ENCODE measurements at places on chromosomes 3 and 15.
A peak's percentile ranks its signal among the peaks of the same experiment; 100 is the strongest.

DNA sequence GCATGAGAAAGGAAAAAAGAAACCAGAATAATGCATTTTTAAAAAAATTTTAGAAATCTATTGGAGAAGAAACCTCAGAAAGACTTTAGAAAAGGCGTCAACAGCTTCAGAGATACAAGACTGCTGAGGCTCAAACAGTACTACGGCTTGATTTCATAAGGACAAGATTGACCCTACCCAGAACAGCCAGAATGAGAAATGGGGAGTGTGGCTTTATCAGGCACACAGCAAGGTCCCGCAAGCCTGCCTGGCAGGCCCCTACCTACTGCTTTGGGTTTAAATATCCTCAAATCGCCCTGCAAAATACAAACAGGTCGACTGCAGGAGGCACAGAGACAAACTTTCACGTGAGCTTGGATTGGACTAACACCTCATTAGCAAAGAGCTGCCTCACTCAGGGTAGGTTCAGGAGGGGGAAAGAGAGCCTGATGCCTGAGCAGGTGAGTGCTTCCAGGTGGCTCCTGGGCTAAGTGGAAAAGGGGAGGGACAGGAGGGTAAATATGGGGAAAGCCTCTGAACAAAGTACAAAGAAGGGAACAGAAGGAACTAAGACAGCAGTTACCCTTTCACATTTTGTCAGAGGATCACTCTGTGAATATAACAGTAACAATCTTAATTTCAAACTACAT is 87.5 kb downstream of the RORA start:
- no peak for DNase-seq

- no peak for DNase-seq
These were observed 2.9 kb downstream of the PLXND1 start for GRCh38 chr3:129603561-129603942.

DNA sequence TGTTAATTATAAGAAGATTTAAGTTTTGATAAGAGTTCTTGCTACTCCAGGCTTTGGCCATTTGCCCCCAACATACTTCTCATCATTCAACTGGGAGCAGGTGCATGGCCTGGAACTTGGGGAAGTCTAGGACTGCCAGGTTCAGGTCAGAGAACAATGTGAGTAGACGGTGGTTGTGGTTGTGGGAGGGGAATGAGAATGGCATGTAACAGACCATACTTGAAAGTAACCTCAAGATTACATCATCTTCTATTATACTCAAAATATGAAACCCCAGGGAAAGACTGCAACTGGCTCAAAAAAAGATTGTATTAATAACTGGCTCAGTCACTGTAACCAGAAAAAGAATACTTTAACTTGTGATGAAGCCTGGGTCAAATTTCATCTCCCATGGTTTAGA is 364.9 kb upstream of the DPPA4 start:
- no peak for DNase-seq

DNA sequence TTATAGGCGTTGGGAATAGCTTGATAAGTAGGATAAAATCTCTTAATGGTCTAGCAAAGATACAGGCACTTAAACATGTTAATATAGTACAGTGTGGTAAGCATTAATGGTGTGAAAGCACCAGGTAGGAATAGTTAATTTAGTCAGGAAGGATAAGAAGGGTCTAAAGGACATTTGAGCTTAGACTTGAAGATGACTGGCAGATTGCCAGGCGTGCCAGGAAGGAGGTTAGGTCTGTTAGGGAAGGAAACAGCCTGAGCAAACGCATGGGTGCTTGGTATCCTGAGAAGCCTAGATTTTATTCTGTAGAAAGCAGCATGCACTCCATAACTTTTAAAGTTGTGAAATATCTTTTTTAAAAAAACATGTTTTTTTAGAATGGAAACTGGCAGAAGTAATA is 17.7 kb downstream of the SEC62 start:
- DNase-seq, result no peak

DNA sequence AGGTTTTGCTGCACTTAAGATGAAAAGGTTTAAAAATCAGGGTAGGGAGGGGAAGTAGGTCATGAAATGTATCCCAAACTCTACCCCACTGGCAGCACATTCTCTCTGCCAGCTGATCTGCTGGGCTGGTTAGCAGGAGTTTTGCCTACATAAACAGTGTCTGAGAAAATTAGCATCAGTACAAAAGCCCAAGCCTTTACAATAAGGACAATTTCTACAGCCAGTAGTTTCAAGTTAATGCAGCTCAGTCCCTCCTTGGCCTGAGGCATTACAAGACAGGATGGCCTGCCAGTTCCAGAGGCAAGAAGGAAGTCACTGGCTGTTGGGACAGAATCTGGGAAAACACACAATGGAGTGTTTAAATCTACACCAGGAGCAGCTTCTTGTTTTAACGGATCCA is 32.8 kb downstream of the NCEH1 start:
- no peak for DNase-seq

GRCh38 chr3:14344351-14344750 is 58.1 kb upstream of the SLC6A6 start:
- DNase-seq, result no peak

DNA sequence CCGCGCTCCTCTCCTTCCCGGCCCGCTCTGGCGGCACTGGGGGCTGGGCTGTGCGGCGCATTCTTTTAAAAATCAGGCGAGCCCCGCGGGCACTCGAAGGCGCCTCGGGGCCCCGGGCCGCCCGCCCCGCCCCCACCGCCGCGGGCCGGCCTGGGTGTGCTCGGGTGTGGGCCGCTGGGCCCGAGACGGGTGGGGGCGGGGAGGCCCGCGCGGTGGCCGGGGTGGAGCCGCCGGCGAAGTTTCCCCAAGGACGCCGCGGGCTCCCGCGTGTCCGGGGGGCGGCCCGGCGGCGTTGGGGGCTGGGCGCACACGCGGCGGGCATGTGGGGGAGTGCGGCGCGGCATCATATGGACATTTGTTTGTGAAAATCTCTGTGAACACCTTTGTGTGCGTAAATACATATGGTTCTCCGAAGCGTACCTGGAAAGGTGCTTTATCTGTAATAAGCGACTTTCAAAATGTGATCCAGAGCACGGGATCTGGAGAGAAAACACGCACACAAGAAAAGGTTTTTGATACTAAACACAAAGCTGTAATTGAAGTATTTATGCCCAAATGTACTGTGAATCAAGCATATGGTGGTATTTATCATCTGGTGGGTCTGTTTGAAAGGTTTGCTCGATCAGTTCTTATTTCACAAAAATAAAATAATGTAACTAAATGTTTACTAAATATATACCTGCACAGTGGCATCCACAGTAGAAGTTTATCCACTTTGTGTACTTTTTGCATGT is 612 bp upstream of the TBL1XR1 start:
- no peak for DNase-seq

GRCh38 chr15:56775641-56776040 is 42.3 kb upstream of the ZNF280D start:
- DNase-seq, result no peak

DNA sequence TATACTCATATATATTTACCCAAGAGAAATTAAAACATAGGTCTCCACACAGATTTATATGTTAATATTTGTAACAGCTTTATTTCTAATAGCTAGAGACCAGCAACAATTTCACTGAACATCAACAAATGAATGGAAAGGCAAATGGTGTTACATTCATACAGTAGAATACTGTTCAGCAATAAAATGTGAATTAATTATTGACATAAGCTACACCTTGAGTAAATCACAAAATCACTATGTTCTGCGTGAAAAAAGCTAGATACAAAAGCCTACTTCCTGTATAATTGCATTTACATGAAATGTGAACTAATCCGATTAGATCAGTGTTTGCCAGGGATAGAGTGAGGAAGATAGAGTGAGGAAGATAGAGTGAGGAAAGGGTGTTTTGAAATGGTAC is 945.7 kb downstream of the SQOR start:
- DNase-seq, result no peak

DNA sequence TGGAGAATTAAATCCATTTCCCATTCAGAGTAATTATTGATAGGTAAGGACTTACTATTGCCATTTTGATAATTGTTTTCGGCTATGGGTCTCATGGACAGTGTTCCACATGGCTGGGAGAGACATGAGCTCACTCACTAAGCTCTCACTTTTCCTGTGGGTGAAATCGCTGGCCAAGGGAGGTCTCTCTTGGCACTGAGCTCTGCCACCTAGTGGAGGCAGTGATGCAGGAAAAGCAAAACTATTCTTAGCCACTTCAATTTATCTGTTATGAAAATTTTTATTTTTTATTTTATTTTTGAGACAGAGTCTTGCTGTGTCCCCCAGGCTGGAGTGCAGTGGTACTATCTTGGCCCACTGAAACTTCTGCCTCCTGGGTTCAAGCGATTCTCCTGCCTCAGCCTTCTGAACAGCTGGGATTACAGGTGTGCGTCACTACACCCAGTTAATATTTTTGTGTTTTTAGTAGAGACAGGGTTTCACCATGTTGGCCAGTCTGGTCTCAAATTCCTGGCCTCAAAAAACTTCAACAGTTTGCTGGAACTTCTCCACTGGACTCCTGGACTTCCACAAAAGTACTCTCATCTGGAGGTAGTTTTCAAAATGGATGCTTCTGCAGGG is 4.7 kb upstream of the RNF13 start:
- peak; percentile 37 for DNase-seq

DNA sequence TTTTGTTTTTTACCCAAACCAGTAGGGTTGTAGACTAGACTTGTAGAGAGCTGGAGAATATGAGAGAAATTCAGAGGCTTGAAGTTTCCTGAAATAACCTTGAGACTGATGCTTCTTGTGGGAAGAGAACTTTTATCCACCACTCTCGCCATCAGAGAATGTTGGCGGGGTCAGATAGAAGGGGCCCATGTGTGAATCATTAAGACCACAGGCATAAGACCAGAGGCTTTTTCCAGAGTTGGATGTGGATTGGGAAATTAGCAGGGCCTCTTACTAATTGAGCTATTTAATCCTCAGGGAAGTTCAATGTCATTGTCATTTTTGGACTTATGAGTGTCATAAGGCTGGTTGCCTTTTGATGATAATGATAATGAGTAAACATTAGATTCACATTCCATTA is 246.9 kb upstream of the THRB start:
- no peak for DNase-seq

GRCh38 chr3:112481302-112481721 is 18.0 kb downstream of the BTLA start:
- no peak for DNase-seq

DNA sequence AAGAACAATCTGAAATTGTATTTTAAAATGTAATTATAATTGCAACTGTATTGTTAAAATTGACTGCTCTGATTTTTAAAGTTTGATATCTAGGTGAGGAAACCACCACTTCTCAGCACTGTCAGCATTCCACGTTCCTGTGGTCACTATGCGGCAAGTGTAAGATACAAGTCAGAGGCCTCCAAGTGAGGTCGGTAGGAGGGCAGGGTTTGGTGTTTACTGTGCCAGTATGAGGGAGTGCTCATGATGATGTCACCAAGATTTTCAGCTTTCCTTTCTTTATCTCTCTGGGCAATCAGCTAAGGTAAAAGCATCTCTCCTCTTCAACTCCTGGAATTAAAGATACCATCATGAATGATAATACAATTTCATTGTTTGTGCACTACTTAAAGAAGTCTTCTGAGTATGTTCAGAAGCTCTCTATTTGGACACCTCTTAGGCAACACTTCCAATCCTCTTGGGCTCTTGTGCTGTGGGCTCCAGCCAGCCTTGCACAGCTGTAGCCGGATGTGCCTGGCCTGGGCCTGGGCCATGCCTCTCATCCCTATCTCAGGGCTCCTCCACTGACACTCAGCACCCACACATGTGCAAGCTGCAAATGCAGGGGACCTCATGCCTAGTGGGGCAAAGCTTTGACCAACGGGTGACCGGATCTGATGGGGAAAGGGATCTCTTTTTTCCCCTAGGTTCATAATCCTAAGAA is 42.9 kb downstream of the CCR3 start:
- DNase-seq, result no peak

DNA sequence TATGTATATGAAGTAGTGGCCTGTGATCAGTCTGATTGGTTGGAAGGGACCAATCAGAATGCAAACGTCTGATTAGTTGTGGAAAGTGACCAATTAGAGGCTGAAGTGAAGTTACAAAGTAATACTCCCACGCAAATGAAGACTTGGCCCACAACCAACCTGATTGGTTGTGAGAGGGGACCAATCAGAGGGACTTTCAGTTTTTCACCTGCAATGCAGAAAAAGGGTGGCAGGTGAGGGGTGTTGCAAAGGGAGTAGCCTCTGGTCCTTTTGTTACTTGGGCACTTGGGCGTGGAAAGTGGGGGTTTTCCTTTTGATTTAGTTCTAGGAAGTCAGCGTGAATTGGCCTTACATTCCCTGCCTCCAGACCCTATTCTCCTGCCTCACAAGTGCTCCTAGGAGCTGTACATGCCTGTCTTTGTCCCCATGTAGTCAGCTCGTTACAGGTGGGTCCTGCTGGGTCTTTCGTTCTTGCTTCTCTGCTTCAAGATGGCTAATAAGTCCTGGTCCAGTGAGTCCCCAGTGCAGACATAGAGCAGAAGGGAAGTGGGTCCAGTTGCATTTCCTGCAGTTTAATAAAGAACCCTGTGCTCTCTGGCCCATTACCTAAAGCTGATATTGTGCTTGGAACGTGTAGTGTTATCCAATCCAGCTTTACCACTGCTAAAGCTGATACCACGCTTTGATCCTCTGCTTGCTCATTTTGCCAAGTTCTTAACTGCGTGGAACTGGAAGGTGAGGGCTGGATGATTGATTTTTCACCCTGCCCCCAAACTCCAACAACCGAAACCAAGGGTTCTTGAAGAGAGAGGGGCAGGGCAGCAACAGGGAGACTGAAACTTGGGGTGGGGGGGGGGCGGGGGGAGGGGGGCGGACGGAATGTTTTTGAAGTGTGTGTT is 46.0 kb upstream of the CD47 start:
- DNase-seq, result no peak

- DNase-seq, result no peak
These were observed 37.1 kb downstream of the FAM240A start for GRCh38 chr3:46649436-46649835.

DNA sequence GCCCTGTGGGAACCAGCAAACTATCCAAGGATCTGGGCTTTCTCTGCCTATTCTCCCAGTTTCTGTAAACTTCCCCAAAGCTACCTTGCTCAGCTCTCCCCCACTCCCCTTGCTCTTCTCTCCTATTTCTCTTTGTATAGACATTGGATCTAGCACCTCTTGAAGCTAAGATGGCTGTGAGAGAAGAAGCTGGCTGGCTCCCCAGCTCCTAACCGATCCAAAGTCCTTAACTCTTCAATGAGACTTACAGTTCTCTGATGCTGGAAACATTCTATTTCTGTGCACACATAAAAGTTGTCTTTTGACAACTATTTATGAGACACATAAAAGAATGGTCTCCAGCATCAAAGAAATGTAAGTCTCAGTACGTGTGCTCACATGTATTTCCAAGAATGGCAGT is 70.6 kb upstream of the C3orf80 start:
- DNase-seq, result no peak

- DNase-seq, result no peak
These were observed 15.4 kb upstream of the RFC4 start for GRCh38 chr3:186821429-186822387.

GRCh38 chr3:164417955-164418354 is 660.3 kb downstream of the SI start:
- DNase-seq, result no peak

GRCh38 chr15:80846031-80846815 is 67.1 kb downstream of the CEMIP start:
- no peak for DNase-seq

- DNase-seq, result no peak
These were observed 478.7 kb downstream of the RBMS3 start for GRCh38 chr3:29759411-29760225.

- DNase-seq, result no peak
These were observed 174.8 kb upstream of the BCL6 start for GRCh38 chr3:187920030-187920429.

- no peak for DNase-seq
These were observed 15.0 kb upstream of the EHD4 start for GRCh38 chr15:41987246-41987924.
